ENCODE measurements at places on chromosomes 2 and 18.

DNA sequence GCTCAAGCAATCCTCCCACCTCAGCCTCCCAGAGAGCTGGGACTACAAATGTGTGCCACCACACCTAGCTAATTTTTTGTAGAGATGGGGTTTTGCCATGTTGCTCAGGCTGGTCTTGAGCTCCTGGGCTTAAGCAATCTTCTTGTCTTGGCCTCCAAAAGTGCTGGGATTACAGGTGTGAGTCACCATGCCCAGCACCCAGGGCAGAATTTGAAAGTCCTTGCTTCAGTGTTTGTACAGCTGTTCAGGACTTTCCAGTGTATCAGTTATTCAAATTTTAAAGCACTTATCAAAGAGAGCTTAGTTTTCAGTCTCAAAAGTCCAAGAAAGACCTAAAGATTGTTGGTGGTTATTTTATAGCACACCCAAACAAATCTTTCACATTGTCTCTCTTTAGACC, 43.6 kb upstream of the VPS54 start:
- DNase-seq: no peak

GRCh38 chr2:68344031-68344430, 21.1 kb upstream of the PLEK start:
- peak; percentile 14 for DNase-seq

DNA sequence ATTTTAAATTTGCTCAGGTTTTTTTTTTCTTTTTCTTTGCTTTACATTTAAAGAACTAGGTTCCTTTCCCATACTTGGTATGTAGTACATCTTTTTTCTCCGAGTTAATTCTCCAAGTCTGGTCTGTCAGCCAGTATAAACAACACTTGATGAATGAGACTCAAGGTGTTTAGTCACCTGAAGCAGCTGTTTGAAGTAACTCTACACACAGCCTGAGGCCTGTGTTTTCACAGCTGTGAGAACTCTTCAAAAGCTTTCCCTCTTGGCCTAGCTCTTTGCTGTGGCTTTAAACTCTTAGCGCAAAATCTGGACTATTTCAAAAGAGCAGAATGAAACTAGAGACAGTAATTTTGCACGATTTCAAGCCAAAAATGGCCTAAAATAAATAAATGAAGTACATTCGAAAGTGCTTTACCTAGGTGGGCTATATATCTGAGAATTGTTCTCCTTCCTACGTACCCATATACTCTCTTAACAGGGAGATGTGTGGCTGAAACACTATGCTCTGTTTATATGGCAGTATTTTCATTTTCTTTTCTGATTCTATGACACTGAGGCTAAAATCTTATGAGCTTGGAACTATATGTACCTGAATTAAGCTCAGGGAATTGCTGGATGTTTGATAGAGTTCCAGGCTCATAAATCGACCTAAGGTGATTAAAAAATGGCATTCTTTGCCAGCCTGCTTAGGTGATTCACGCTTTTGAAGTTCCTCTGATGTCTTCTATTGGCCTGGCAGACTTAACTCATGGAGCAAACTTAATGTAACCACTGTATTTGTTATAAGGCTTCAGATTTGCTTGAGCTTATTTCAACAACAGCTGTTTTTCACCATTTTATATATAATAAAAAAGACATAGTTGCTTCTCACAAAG, 1044.1 kb upstream of the ZEB2 start:
- DNase-seq: peak; percentile 87

- no peak for DNase-seq
These were observed 46.4 kb downstream of the SLC25A12 start for GRCh38 chr2:171847627-171848026.
